ENCODE measurements at places on chromosomes 16 and 17. TPM values are rescaled to one million over a fixed set of nuclear protein-coding genes. Genes with fewer than 3 reads are reported as not detected.

Gene SSTR5
- total RNA-seq = 0.22 TPM

Gene KLHL36
- total RNA-seq = 36.7 TPM

Gene HOXB8
- total RNA-seq = not detected

Gene PRSS33
- total RNA-seq = not detected

Measured in H9 (cell line).